RWPE2 (cell line): ENCODE measurements at places on chromosomes 4 and X.

- DNase-seq, result no peak
Measured at GRCh38 chr4:185994750-185995149, 74.2 kb upstream of the TLR3 start.

GRCh38 chrX:37347420-37347819 lies 1.7 kb upstream of the PRRG1 start:
- DNase-seq, result no peak

DNA sequence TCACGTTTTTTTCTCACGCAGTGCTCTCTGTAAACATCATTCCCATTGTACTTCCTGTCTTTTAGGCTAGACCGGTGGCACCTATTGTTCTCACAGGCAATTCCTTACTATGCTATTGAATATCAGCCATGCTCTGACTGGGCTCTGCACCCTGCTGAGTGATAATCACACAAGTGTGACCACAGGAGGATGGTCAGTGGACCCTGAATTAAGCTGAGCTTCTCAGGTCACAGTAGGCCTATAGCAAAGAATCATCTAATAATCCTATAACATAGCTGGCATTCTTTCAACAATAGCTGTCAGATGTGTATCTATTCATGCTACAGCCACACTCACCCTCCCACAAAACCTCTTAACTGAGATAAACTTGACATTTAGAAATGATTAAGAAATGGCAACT lies 2399.8 kb upstream of the TENM3 start:
- no peak for DNase-seq

- DNase-seq, result no peak
Measured at GRCh38 chr4:77938560-77938959, 75.9 kb downstream of the MRPL1 start.

GRCh38 chrX:55161581-55161980 lies 58.6 kb upstream of the PAGE5 start:
- DNase-seq, result no peak

- no peak for DNase-seq
Measured at GRCh38 chr4:58514299-58514698, 1404.1 kb upstream of the IGFBP7 start.

DNA sequence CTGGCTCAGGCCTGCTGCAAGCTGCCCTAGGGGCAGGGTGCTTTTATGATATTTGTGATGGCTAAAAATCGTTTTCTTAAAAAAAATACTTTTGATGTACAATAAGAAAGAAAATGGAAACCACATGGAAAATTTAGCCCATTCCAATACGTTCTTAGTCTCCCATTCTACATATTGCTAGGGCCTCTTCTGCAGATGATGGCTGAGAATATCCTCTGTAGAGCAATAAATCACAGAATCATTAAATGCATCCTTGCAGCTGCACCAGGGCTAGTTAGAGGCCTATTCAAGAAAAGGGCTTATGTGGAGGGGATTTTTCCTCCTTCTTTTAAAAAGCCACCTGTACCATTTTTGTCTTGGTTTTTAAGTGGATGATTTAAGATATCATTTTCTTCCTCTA lies 97.6 kb upstream of the C1GALT1C1 start:
- no peak for DNase-seq

GRCh38 chr4:99144070-99144469 lies at the start of gene ADH4:
Gene ADH4 (minus strand): TSS chr4:99144297. CDS start chr4:99144222, 75 bp downstream.
- DNase-seq, result no peak

DNA sequence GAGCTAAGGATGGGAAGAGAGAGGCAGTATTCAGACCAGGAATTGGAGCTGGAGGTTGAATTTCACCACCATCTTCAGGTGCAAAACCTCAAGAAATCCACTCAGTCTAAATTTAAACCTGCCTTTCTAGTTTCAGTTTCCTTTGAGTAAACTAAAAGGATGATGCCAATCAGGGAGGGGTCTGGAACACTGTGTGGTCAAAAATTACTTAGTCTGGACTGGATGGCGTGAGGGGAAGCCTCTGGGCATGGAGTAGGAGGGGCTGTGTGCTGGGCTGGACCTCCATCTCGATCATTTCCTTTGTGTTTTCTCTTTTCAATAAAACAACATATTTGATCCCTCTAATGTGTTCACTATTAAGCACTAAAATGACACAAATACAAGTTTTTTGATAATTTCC lies 120.1 kb downstream of the GC start:
- no peak for DNase-seq

GRCh38 chr4:124712372-124713184 lies at the start of gene ANKRD50:
Gene ANKRD50 (minus strand): TSS chr4:124712732. CDS start chr4:124710511, 2,221 bp downstream.
- DNase-seq, result peak; percentile 88

GRCh38 chrX:53287493-53288138 lies 6.2 kb upstream of the IQSEC2 start:
- DNase-seq, result no peak

DNA sequence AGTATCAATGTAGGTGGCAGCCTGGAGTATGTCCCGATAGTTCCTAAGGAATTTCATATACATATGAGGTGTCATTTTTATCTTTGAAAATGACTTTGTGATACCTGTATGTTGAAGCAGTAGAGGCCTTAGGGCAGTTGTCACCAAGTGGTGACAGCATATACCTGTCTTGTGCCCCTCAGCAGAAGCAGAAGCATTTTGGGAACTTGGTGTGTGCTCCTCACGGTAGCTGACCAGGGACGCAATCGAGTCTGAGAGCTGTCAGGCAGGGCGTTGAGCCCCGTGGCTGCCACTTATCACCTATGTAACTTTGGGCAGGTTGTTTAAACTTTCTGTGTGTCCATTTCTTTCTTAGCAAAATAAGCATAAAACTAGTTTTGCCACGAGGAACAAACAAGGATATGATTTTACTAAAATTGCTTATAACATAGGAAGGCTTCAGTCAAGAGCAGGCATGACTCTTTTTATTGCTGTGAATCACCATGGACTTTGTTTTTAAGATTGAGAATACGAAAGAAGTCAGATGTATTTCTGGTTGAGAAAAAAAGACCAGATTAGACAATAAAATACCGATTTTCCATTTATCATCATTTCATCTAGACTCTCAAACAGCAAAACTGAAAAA lies 161.5 kb downstream of the CPE start:
- no peak for DNase-seq

DNA sequence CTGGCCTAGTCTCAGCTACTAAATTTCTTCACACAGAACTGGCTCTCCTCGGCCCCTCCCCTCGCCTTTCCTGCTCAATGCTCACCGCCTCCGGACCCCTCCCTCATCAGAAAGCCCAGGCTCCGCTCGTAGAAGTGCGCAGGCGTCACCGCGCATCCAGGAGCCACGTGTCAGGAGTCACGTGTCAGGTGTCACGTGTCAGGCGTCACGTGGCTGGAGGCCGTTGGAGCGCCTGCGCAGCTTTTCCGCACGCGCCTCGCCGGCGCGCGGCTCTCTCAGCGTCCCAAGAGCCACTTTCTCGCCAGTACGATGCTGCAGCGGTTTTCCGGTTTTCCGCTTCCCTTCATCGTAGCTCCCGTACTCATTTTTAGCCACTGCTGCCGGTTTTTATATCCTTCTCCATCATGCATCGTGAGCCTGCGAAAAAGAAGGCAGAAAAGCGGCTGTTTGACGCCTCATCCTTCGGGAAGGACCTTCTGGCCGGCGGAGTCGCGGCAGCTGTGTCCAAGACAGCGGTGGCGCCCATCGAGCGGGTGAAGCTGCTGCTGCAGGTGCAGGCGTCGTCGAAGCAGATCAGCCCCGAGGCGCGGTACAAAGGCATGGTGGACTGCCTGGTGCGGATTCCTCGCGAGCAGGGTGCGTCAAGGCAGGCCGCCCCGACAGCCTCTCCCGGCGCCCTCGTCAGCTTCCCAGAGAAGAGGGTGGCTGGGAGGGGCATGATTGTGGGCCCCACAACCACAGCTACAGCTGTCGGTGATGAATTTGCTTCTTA lies at the start of gene SLC25A31:
SLC25A31 (plus strand) TSS at position 259 of the 772 bp plus-strand sequence; CDS start at position 405, 146 bp downstream.
- DNase-seq, result peak; percentile 55

DNA sequence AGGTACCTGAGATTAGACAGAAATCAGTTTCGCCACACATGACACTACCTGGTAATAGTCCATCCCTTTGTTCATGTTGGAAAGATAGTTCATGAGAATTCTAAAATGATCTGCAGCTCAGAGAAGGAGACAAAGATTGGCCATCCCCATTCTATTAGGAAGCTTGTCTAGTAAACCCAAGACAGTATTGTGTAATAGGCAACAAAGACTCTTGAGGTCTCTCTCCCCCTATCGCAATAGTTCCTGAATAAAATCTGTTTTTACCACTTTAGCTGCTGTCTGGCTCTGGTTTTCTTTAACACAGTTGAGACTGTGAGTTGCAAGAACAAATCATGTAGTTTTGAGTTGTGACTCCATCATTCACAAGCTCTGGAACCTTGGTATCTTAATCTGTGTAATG lies 14.8 kb upstream of the BBS7 start:
- no peak for DNase-seq

DNA sequence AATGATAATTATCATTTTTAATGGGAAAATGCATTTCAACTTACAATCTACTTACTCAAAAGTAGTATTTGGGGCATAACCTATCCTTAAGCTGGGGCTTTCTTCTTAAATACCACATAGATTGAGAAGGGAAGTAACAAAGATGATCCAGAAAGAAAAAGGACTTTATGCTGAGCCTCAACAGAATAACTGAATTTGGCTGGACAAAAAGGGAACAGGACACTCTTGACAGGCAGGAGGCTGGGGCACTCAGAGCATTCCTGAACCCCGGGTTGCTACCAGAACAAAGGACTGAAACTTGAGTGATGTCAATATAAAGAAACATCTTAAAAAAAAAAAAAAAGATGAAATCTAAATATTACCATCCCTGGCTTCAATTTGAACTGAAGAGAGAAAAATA lies 23.9 kb downstream of the RELL1 start:
- no peak for DNase-seq

GRCh38 chr4:73573794-73574528 lies 46.3 kb downstream of the RASSF6 start:
- DNase-seq, result peak; percentile 49

- no peak for DNase-seq
Measured at GRCh38 chr4:137124278-137124932, 407.9 kb downstream of the PCDH18 start.

GRCh38 chr4:138014590-138015288 lies 227.4 kb downstream of the SLC7A11 start:
- no peak for DNase-seq

GRCh38 chrX:74510401-74510800 lies 89.1 kb downstream of the SLC16A2 start:
- DNase-seq, result no peak

- DNase-seq, result no peak
Measured at GRCh38 chrX:145553702-145554101, 263.9 kb upstream of the SLITRK2 start.

DNA sequence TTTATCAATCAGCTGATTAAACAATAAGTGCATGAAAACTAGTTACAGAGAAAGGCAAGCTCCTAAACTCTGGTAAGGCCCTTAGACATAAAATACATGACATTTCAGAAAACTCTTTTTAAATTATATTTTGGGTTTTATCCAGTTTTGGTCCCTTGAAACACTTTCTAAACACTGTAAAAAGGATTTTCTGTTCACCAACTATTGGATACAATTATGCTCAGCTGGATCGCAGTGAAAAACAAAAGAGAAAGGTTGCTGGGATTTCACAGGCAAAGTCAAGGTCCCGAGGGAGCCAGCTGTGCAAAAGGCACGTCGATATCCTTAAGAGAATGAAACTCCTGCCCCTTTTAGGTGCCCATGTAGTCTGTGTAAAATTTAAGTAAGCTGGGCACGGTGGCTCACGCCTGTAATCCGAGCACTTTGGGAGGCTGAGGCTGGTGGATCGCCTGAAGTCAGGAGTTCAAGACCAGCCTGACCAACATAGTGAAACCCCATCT lies 1018.4 kb upstream of the INTU start:
- no peak for DNase-seq

DNA sequence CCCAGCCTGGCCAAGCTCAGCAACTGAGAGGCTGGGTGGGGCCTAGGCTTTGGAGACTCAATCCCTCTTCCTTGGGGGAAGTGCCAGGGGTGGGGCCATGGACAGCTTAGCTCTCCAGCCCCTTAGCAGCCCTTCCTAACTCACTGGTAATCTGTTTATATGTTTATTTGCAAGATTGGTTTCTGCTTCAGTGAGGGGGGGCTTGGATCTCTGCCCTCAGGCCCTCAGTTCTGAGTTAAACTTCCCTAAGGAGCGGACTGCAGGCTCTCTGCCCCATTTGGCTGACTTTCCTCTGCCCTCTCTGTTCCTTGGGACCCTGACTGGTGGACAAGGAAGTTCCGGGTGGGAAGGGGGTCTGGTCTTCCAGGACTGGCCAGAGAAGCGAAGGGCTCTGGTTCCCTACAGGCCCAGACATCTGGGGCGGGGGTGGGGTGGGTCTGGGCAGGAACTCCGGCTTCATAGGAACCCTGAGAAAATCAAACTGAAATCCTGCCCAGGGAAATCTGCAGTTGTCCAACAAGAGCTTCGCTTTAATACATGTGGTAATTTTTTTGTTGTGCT lies 51.4 kb downstream of the NALF2 start:
- DNase-seq, result no peak

GRCh38 chr4:177204126-177204525 lies 105.5 kb upstream of the NEIL3 start:
- DNase-seq, result no peak

DNA sequence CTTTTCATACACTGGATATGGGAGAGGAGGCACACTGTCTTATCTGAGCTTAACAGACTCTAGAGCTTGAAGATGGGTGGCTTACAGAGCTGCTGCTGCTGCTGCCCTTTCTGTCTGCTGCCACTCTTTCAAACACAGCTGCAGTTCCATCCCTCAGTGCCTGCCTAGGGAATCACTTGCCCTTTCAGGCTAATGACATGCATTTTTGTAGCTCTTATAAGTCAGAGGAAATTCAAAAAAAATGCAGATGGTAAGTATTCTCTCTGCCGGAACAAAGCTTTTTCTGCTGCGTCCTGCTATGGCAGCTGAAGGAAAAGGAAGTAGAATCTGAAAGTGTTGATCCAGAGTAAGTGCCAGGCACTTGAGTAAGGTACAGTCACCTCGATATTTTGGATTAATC lies 460.4 kb upstream of the DIAPH2 start:
- DNase-seq, result no peak

DNA sequence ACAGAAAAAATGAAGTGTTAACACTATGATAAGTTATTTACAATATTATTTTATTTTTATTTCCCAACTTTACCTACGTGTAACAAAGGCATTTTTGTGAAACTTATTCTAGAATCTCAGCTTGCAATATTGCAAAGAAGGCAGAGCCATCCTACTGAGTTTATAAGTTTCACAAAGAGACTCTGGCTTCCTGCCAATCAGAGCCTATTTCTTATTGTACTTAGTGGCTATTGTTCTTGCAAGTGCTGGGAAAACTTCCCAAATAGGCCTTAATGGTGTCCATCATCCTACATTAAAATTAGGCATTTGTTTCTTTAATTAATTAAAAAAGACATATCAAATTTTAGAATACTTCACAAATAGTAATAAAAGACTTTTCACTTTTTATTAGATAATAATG lies 233.2 kb downstream of the EPHA5 start:
- DNase-seq, result no peak

- no peak for DNase-seq
Measured at GRCh38 chr4:70709611-70710205, 12.1 kb upstream of the RUFY3 start.

DNA sequence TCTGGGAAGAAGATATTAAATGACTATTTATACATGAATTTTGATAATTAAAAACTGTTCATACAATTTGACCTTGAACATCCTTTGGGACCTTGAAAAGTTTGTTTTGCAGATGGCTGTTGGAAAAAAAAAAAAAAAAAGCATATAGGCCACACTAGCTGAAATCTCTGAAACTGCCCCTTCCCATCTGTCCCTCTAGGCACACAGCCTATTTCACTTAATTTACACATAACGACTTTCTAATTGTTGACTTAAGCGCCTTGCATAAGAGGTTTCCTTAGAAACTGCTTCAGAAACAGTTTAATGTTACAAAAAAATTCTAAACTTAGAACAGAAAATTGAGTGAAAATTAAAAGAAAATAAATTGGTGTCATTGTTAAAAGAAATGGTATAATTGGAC lies 131.0 kb downstream of the COX18 start:
- no peak for DNase-seq

GRCh38 chr4:152436384-152436783 lies 99.5 kb downstream of the FBXW7 start:
- DNase-seq, result no peak
